Heart left ventricle (tissue), 16 donors: ENCODE measurements at places on chromosomes 5 and 9. TPM values are rescaled to one million over a fixed set of nuclear protein-coding genes. Genes with fewer than 3 reads are reported as not detected.

DNA sequence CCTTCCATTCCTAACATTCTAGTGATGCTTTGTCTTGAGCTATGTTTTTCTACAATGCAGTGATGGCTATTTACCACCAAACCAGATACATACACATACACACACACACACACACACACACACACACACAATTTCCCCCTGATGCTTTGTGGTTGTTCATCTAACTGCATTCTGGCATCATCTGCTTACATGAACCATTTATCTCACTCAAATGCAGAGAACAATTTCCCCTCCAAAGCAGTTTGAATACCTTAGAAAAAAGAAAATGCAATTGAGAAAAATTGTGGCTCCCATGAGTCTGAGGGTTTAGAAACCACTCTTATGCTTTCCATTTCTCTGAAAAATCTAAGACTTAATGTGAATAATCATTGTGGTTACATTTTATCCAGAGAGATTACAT, 1024.8 kb downstream of the TLE4 start:
- DNase-seq = no peak

ZNF879 gene
- 4.5 TPM for total RNA-seq

DNA sequence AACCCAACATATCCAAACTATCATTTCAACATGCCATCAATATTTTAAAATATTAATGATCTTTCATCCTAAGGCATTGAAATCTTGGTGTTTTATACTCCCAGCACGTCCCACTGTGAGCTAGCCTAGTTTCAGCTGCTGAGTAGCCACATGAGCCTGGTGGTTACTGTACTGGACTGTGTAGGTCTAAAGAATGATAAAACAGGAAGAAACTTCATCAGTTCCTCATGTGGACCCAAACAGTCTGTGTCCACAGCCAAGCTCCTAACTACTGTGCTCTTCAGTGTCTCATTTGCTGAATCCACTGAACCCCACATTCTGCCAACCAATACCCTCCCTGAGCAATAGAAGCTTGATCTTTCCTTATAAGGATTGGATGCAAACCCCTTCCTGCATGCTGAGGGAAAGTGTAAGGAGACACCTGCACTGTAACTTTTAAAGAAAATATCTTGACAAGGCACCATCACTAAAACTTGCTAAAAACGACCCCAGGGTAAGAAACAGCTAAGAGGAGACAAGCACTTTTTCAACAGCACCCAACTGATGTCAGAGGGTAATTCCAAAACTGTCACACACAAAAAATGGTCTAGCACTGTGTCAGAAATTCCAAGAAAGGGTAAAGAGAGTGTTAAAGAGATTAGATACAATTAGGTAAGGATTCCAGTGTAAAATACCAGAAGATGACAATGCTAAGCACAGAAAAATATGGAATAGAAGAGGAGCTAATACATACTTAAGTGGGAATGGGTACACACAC, 126.9 kb downstream of the SPOCK1 start:
- no peak for DNase-seq

- no peak for DNase-seq
Observed at GRCh38 chr5:61496860-61497259, 164.8 kb downstream of the ZSWIM6 start.

- no peak for DNase-seq
Observed at GRCh38 chr9:85599540-85600105, 142.1 kb downstream of the AGTPBP1 start.

IFNK gene
- total RNA-seq = not detected

DNA sequence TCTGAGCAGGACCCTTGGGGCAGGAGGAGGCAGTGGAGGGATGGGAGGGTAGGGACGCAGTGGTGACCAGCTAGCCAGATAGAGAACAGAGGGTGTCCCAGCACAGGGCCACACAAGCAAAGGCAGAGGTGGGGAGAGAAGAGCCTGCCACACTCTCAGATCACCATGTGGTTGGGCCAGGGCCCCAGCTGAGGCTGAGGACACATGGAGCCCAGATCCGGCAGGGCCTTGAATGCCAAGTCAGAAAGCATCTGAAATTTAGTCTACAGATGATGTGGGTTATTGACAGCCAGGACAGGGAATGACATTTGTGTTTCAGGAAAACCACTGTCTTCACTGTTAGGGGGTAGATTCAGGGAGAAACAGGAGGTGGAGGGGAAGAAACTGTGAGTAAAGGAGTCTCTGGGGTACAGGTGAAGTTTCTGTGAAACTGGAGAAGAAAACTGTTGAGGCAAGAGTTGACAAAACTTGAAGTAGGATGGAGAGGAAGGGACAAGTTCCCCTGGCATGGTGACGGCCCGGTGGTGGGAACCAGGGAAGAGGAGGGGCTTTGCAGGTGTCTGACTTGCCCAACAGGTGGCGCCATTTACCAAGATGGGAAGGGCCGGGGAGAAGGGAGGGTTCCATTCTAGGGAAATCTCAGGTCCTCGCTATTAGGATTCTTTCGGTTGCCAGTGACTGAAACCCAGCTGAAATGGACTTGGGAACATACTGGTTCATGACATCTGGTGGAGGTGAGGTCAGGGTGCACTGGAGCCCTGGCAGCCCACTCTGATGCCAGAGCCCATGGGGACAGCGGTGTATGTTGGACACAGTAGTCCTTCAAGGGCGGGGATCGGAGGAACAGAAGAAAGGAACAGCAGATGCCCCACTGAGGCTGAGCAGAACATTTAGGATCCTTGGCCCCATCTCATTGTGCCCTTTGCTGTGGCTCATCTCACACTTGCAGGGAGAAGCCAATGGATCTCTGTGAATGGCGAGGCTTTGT, 100.1 kb downstream of the KCNIP1 start:
- no peak for DNase-seq

GRCh38 chr9:93232388-93232960, 48.5 kb downstream of the WNK2 start:
- DNase-seq = no peak

PRUNE2 gene
- 0.51 TPM for total RNA-seq

GRCh38 chr5:131224387-131225201, 39.3 kb upstream of the CDC42SE2 start:
- no peak for DNase-seq

HARS2 gene
- total RNA-seq = 31.1 TPM

DNA sequence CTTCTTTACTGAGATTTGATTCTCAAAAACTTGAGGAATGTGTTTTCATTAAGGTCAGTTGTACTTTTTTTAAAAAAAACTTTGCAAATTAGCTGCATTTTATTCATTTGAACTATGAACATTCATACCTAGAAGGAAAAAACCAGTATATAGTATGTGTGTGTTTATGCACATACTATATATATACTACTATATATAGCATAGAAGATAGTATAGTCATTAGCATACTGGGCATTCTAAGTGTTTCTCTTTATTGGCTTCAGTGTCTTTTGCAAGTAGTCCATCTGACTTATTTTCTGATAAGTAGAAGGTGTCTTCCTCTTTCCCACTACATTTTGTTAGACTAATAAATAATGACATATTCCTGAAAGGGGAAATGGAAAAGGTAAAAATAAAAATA, 33.0 kb downstream of the ELOVL7 start:
- DNase-seq = no peak

- DNase-seq = no peak
Observed at GRCh38 chr9:99607842-99608448, 213.7 kb upstream of the NR4A3 start.

- DNase-seq = no peak
Observed at GRCh38 chr5:90767710-90768109, 209.1 kb downstream of the ADGRV1 start.

DNA sequence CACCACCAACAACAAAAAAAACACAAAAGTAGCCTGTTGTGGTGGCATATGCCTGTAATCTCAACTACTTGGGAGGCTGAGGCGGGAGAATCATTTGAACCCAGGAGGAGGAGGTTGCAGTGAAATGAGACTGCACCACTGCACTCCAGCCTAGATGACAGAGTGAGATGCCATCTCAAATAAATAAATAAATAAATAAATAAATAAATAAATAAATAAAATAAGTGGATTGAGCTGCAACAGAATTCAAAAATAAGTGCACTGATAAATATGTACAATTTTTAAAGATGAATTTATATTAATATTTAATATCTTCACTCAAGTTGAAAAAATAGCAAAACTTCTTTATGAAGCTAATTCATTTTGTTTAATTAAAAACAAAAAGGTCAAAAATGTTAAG, 259.6 kb downstream of the IRX2 start:
- DNase-seq = no peak

GRCh38 chr5:111937094-111937493, 180.1 kb upstream of the NREP start:
- DNase-seq = no peak

GRCh38 chr5:135561266-135561665, 17.5 kb downstream of the CXCL14 start:
- no peak for DNase-seq

GRCh38 chr5:14917719-14918118, 46.1 kb upstream of the ANKH start:
- DNase-seq = peak; percentile 23

- no peak for DNase-seq
Observed at GRCh38 chr5:58717303-58718007, 134.6 kb downstream of the RAB3C start.

ADAM19 gene
- total RNA-seq = 30.9 TPM

OBP2B gene
- total RNA-seq = not detected
